ENCODE measurements at places on chromosomes 16 and 17.

DNA sequence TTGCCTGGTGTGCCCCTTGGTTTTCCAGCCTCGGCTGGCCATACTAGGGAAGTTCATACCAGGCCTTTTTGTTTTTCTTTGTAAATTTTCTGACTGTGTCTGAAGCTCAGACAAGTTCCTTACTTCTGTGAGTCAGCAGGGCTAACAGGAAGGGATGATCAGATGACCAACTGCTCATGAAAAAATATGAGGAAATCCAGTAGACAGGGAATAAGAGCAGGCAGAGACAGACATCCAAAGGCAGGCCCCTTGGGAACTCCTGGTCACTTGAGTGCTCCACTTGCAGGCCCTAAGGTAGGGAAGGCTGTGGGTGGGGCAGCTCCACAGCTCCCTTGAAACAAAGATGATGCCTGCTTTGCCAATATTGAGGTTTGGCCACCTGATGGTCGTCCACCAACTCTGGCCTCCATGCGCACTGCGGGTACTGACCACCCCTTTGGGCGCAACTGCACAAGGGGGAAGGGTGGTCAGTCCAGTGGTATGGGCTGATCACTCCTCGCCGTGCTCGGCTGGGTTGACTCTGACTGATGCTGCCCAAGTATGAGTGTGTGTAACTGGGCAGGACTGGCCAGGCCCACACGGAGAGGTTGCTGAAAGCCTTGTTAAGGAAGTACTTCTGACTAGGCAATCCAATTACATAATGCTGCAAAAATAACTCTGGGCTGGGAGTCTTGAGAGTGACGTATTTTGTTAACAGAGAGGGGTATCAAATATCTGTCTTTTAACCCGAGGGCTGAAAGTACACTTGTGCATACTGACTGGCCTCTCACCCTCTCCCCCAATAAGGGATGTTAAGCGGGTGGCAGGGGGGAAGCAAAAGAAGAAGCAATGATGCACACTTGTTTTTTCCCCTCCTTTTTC, 20.8 kb upstream of the ZFHX3 start:
- no peak for DNase-seq

GRCh38 chr17:62681939-62682381, 54.5 kb downstream of the MRC2 start:
- DNase-seq, result no peak

GRCh38 chr16:71707199-71707598, 17.3 kb downstream of the PHLPP2 start:
- DNase-seq, result no peak

GRCh38 chr16:60031740-60032139, 1297.6 kb upstream of the GOT2 start:
- DNase-seq, result no peak

GRCh38 chr16:16867973-16868372, 489.0 kb downstream of the NPIPA7 start:
- DNase-seq, result no peak

- no peak for DNase-seq
These were observed 335 bp downstream of the SLC25A35 start for GRCh38 chr17:8294814-8295316.

DNA sequence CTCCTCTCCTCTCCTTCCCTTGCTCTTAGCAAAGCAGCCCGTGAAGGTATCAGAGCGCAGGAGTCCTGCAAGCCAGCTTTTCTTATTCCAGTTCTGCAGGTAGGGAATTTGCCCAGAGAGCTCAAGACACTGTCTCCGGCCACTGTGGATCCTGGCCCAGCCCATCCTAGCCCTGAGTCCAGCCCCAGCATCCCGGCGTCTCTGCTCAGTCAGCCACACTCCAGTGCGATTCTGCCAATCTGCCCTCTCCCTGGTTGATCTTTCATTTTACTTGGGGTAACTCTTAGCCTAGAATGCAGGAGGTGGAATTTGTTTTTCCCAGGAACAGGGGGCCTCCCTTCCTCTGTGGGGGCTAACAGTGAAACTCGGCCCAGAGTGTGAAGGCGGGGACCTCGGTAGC, 176.9 kb upstream of the GSE1 start:
- no peak for DNase-seq

- no peak for DNase-seq
These were observed at the start of gene FADS6 for GRCh38 chr17:74892974-74893911. Gene FADS6 (minus strand): TSS chr17:74893633. CDS start chr17:74893595, 38 bp downstream.

DNA sequence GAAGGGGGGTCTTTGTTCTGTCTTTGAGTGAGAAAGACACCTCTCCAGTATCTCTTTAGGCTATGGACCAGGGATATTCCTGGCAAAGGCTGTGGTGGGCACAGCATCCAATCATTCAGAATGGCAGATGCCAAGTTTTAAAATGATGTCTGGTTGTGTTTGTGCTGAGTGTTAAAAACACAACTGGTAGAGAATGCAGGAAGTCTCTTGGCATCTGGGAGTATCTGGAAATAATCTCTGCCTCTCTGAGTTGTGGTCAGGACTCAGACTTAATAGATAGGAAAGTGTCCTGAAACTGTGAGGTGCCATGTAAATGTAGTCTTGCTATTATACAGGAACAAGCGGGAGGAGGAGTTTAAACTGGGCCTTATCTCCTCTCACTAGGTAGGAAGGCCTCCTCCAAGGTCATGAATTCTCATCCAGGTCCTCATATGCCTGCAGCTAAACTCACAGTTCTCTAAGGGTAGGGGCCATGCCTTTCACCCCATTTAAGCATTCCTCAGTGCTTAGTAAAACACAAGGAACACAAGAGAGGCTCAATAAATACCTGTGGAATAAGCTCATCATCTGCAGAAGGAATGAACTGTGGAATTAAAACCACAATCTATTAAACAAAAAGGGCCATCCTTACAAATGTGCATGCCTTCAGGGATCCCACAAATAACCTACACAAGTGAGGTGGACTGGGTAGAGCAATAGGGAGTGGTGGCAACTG, 317.6 kb downstream of the CBLN1 start:
- no peak for DNase-seq

GRCh38 chr17:50020841-50021599, 26.0 kb upstream of the DLX3 start:
- no peak for DNase-seq

- no peak for DNase-seq
These were observed 5.1 kb downstream of the LDHD start for GRCh38 chr16:75111514-75111940.

DNA sequence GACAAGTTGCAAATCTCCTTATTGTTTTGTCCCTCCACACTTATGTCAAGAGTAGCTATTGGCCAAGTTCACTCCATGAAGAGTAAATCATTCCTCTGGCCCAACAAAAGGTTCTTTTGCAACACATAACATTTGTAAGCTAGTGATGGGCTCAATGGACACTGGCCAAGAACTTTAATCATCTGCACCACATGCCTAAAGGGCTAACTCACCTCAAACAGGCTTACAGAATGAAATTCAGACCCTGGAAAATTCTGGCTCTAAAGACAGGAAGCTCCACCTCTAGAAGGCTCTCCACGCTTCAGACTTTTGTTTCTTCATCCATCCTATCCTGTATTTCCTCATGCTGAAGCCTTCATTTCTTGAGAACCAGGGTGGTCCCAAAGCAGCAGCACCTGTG, 10.9 kb upstream of the ANKFN1 start:
- DNase-seq, result no peak

- no peak for DNase-seq
These were observed 10.5 kb downstream of the ST3GAL2 start for GRCh38 chr16:70428178-70428998.

DNA sequence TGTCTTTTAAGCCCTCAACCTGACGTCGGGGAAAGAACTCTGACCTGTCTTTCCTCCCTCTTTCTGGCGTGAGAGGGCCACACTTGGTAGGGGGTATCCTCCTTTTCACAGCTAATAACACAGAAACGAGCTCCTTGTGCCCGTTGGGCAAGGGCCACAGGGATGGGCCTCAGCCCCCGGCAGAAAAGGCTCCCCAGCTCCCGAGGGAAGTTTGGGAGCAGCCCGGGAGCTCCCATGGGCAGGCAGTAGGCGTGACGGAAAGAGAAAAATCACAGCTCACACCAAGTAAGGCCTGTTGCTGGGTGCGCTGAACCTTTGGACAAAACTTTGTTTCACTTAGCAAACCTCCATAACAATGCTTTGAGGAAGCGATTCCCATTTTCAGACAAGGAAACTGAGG, 82.8 kb upstream of the MED9 start:
- DNase-seq, result no peak

DNA sequence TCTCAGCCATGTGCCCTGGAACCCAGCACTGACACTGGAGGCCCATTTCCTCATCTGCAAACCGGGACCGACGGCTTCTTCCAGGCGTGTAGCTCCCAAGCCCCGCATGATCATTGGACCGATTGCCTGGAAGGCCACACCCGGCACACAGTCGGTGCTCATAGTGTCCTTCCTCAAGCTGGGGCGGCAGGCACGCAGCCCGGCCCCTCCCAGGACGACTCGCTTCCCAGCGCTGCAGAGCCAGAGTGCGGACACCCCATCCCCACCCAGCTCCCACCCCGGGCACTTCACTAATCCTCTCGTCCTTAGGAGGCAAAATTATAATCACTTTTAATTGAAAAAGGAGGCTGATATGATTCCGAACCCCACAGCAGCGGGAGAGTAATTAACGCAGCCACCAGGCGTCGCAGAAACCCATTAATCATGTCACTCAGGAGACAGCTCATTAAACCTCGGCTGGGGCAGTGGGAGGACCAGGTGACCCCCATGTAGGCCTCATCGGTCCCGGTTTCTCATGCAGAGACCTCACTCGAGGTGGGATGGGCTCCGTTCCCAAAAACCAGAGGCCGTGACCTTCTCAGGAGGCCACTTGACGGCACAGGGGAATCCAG, 33.1 kb downstream of the ZNF469 start:
- DNase-seq, result no peak

- no peak for DNase-seq
These were observed 17.9 kb downstream of the QPRT start for GRCh38 chr16:29696881-29697331.

DNA sequence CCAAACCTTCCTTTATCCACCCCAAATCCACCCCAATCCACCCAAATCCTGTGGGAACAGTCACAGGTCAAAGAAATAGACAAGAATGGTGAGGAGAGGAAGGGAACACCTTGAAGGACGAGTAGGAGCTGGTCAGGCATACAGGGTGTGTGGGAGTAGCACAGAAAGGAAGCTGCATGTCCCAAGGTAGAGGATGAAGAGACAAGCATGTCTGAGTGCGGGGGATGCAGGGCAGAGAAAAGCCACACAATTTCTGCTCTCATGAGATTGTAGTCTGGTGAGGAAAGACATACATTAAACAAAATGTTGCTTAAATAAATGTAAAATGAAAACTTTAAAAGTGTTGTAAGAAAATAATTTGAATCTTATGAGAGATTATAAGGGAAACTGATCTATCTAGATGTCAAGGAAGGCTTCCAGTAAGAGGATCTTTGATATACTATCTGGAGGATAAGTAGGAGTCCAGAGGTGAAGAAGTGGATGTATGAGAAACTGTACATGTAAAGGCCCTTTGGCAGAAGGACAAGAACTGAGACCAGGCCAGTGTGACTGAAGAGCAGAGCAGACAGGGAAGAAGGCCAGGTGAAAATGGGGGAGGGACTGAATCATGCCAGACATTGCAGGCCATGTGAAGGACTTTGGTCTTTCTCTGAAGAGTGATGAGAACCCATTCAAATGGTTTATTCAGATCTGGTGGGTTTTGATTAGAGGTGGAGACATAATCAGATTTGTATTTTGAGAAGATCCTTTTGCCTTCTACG, 18.6 kb downstream of the TMEM98 start:
- DNase-seq, result no peak

GRCh38 chr16:76819226-76819916, 371.6 kb upstream of the MON1B start:
- no peak for DNase-seq

DNA sequence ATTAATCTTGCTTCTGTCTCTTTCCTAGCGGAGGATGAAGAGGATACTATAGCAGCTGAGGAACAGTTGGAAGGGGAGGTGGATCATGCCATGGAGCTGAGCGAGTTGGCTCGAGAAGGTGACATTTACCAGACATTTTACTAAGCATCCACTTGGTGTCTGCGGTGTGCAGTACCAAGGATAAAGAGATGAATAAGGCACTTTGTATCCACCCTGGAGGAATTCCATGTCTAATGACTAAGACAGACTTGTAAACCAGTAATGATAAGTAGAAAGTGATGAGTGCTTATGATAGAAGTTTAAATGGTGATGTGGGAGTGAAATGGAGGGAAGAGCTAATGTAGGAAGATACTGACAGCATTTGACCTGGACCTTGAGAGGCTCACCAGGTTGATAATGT, 12.0 kb downstream of the SRCAP start:
- no peak for DNase-seq

DNA sequence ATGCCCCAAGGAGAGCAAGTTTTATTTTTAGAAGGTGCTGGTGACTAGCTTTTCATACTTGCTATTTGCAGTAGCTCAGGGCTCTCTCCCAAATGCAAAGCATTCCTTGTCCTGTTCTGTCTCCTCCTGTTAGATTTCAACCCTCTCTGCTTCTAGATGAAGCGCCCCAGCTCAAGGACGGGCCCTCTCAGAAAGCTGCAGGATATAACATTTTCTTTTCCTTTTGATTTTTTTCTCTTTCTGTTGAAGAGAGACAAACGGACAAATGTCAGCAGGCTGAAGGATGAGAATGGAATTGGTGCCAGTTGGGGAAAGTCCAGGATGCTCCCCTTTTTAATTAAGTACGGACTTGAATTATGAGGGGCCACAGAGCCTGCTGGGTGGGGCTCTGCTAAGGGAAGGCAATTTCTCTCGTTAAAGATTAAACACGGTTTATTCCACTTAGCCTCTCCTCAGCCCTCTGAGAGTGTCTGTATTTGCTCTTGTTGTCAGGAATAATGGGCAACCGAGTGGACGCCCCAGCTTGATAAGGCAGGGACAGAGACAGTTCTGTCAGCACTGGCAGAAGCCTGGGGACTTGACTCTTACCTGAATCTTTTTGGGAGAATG, 6.2 kb upstream of the ETV4 start:
- DNase-seq, result no peak

DNA sequence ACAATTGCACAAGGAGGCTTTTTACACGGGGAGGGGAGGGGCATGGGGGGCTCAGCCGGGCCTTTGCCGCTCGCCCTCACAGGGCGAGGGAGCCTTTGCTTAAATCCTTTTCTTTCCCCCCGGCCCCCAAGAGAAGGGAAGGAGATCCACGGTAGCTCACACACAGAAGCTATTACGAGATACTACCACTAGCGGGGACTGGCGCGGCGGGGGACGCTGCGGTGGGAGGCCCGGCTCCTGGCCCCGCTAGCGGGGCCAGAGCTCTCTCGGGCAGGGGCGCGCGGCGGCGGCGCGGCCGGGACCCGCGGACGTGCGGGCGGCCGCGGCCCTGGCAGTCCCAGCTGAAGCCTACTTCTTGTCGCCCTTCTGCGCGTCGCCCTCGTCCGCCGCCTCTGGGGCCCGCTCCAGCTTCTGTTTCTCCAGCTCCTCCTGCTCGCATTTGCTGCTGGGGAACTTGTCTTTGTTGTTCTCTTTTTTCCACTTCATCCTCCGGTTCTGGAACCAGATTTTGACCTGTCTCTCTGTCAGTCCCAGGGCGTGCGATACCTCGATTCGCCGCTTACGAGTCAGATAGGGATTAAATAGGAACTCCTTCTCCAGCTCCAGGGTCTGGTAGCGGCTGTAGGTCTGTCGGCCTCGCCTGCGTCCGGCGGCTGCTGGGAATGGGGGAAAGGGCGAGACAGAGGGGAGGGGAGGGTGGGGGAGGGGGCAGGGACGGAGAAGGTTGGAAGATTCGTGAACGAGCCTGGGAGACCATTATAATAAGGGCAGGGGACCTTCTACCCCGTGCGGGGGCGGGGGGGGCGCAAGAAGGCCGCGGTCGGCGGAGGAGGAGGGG, 2.0 kb downstream of the HOXB8 start:
- DNase-seq, result no peak
